ENCODE measurements at places on chromosomes 3 and 15.

DNA sequence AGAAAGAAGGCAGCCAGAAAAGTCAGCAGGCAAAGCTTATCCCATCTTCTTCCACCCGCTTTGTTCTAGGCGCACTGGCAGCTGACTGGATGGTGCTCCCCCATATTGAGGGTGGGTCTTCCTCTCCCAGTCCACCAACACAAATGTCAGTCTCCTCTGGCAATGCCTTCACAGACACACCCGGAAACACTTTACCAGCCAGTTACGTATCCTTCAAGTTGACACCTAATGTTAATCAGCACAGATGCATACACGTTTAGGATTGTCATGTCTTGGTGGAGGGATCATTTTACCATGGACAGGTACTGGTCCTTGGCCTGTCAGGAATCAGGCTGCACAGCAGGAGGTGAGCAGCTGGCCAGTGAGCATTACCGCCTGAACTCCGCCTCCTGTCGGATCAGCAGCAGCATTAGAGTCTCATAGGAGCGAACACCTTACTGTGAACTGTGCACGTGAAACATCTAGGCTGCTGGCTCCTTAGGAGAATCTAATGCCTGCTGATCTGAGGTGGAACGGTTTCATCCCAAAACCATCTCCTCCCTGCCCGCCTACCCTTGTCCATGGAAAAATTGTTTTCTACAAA is 59.1 kb upstream of the PYDC2 start:
- no peak for DNase-seq

DNA sequence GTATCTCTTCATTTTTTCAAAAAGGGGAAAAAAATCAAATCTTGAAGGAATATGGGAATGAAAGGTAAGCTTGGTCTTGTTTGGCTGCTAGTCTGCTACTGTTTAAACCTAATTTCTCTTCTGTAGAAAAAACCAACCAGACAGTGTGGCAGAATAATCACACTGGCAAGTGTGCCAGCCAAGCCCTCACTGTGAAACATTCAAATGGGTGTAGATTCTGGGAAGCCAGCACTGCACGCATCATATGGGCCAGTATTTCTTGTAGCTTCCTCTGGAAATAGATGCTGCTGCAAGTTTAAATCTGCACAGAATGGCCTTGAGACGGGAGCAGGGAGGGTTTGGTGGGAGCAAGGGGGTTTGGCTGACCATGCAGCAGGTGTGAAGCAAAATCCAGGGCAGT is 62.1 kb downstream of the POMGNT2 start:
- no peak for DNase-seq

DNA sequence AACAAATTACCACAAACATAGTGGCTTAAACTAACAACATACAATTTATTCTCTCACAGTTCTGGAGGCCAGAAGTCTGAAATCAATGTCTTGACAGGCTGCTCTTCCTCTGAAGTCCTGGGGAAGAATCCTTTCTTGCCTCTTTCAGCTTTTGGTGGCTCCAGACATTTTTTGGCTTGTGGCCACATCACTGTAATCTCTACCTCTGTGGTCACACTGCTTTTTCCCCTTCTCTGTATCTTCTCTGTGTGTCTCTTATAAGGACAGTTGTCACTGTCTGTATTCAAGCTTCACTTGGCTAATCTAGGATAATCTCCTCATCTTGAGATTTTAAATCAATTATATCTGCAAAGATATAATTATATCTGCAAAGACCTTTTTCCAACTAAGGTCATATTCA is 80.3 kb upstream of the ABHD2 start:
- DNase-seq = no peak

GRCh38 chr3:179072100-179072438 is 460 bp upstream of the ZMAT3 start:
- DNase-seq = peak; percentile 61

DNA sequence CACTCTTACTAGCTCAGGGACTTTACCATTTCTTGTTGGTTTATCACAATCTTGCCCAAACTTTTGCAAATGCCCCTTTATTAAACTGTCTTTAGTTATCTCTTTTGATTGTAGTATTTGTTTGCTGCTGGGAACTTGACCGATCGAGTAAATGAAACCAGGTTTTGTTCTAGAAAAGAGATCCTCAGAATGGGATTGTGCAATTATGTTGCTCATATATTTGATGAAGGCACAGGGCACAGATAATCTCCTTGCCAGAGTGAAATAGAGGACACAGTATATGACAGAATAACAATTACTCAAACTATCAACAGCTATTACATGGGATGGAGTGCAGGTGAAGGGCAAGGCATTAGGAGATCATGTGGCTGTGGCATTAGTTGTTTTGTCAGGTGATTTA is 216.6 kb upstream of the RASGRP1 start:
- DNase-seq = no peak

DNA sequence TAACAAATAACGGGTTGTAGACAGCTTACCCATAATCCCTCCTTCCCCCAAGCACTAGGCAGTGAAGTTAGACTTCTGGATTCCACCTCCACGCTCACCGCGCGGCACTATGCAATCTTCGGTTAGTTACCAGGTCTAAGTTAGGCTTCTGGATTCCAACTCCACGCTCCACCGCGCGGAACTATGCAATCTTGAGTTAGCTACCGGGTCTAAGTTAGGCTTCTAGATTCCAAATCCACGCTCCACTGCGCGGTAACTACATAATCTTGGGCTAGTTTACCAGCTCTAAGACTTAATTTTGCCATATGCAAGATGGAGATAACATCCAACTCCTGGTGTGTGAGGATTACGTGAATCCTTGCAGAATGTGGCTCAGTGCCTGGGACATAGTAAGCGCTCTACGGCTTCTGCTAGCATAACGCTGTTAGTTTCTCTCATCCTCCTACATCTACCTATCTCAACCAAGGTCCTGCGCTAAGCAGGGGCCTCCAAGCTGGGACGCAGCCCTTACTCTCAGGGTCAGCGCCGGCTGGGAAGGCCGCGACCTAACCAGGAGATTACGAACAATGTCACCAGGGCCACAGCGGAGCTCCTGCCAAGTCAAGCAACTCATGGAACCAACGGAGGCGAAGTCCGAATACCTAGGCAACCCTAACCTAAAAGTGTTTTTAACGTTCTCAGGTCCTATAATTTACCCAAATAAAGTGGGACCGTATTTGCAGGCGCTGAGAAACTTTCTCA is 497 bp upstream of the RPLP1 start:
- DNase-seq = peak; percentile 75

DNA sequence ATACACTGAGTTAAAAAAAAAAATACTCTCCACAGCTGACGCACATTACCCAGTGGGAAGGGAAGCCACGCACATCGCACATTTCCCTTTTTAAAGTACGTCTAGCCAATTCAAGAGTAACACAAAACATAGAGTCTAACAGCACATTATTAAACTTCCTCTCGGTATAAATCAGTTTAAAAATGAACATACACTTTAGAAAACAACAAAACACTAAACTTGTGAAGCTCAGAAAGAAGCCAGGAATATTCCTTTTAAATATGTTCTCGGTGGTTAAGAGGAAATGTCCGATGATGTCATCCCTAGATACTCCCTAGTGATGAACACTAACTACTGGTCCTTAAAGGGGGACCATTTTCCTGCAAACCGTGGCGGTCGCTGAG is 721 bp downstream of the MYEF2 start:
- DNase-seq = no peak

- no peak for DNase-seq
These were observed 271.4 kb upstream of the RORA start for GRCh38 chr15:61500523-61500922.

DNA sequence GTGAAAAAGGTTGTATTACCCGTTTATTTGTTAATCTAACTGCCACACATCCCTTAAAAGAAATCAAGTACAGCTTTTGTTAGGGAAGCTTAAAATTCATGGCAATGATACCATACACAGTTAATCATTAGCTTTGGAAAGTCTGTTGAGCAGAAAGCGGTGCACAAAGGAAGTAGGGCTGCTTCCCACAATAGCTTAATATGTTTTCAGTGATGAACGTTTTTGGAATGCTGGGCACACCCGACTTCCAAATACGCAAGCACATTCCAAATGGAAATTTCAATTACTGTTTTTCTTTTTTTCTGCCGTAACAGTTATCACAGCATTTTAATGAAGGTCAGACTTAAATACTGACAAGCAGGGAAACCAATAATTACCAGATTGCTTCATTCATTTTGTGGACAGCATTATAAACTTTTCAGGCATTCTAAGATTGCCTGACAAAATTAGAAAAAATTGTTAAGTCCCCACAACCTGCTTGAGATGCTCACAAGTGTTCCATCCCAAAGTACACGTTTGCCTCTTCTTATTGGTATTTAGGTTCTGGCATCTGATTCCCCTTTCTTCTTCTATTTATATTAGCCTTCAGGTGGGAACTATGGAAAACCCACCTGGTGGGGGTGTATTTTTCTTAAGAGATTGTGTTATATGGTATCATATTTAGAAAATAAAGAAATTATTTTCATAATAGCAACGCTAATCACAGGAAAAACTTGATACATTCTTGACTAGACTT is 1.1 kb upstream of the ECT2 start:
- DNase-seq = no peak

DNA sequence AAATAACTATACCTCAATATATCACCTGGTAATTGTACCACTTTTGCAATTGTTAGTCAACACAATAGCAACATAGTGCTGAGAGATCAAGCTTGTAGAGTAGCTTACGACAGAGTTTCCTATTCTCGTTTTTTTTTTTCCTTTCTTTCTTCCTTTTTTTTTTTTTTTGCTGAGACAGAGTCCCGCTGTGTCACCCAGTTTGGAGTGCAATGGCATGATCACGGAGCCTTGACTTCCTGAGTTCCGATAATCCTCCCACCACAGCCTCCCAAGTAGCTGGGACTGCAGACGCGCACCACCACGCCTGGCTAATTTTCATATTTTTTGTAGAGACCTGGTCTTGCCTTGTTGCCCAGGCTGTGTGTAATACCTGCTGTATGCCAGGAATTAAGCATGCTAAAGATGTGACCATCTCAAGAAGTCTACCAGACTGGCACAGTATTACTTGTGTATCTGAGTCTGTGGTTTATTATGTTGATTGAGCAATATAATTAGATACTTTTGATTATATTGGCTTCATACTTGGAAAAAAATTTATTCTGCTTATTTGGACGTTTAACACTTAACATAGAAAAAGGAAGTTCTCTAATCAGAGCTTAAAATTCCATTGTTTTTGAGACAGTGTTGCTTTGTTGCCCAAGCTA is 3.0 kb downstream of the SELENOT start:
- DNase-seq = no peak
